ENCODE measurements at places on chromosomes 7 and 10.
A peak's percentile ranks its signal among the peaks of the same experiment; 100 is the strongest.

- H3K4me3 ChIP-seq = no peak overlapping the region
- no peak overlapping the region for H3K27ac ChIP-seq
- no peak for DNase-seq
- H3K27me3 ChIP-seq = no peaks in the 10 kb centered on the region
Observed at GRCh38 chr7:79997345-79997744, 137.3 kb upstream of the GNAI1 start.

- peaks cover 5% of the 10 kb centered on the region for H3K4me1 ChIP-seq
- H3K36me3 ChIP-seq = no peaks in the 10 kb centered on the region
- H3K4me3 ChIP-seq = peak overlapping the region; percentile 80
- peak overlapping the region; percentile 97 for H3K27ac ChIP-seq
Observed at GRCh38 chr7:106283501-106283830, 1.3 kb downstream of the NAMPT start.

- H3K4me3 ChIP-seq = no peak overlapping the region
- DNase-seq = no peak
- H3K36me3 ChIP-seq = no peaks in the 10 kb centered on the region
- peak overlapping the region; percentile 21 for H3K27ac ChIP-seq
- no peaks in the 10 kb centered on the region for H3K27me3 ChIP-seq
Observed at GRCh38 chr7:137981668-137982067, 20.2 kb downstream of the CREB3L2 start.

GRCh38 chr7:115574681-115575291 is 455.8 kb downstream of the TFEC start:
- H3K4me1 ChIP-seq = no peaks in the 10 kb centered on the region
- no peak overlapping the region for H3K4me3 ChIP-seq
- H3K27me3 ChIP-seq = no peaks in the 10 kb centered on the region
- no peaks in the 10 kb centered on the region for H3K36me3 ChIP-seq
- no peak overlapping the region for H3K27ac ChIP-seq
- no peak for DNase-seq

DNA sequence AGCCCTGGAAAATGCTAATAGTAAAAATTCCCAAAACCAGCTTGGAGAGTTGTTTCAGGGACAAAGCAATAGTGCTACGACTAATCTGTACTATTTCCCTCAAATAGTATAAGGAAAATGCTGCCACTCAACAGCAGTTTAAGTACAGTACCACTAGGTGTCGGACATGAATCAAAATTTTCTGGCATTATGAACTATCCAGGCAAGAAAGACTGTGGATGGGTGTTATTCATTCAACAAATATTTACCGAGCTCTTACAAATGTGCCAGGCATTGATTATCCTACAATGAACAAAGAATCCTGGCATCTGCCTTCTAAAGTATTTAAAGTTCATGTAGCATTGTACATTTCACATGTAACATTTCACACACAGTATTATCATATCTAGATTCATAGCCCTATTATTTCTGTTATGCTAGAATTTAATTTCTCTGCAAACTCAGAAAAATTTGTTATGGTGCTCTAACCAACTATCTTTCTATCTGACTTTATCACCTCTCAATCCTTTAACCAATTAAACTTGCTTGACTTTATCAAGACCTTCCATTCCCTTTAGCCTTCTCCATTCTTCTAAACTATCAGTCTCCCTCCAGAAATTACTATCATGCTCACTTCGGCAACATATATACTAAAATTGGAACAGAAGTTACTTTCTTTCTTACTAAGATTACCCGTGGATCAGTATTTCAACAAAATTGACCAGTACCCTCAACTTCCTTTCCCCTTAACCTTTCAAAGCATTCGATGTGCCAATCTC is 80.6 kb downstream of the ARHGAP21 start:
- no peaks in the 10 kb centered on the region for H3K27me3 ChIP-seq
- peaks cover 2% of the 10 kb centered on the region for H3K4me1 ChIP-seq
- no peak overlapping the region for H3K4me3 ChIP-seq

DNA sequence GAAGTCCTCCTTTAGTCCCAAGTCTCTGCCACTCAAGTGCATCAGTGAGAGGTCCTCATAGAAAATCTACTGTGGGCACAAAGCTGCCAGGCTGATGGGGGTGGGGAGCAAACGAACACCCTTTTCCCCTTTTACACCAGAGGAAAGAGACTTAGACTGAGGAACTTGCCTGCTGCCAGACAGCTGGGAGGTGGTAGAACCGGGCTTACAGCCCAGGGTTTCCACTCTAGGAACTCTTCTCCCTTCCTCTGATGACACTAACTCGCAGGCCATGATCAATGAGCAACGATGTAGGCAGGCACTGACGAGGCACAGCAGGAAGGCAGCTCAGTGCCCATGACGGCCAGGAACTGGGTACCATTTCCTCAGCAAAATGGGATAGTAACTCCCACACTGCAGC is 11.0 kb upstream of the SH2D4B start:
- no peaks in the 10 kb centered on the region for H3K4me1 ChIP-seq
- no peak overlapping the region for H3K4me3 ChIP-seq
- DNase-seq = no peak

GRCh38 chr7:46468753-46469356 is 547.8 kb upstream of the IGFBP3 start:
- DNase-seq = no peak
- H3K27ac ChIP-seq = no peak overlapping the region
- no peaks in the 10 kb centered on the region for H3K4me1 ChIP-seq
- H3K36me3 ChIP-seq = no peaks in the 10 kb centered on the region

DNA sequence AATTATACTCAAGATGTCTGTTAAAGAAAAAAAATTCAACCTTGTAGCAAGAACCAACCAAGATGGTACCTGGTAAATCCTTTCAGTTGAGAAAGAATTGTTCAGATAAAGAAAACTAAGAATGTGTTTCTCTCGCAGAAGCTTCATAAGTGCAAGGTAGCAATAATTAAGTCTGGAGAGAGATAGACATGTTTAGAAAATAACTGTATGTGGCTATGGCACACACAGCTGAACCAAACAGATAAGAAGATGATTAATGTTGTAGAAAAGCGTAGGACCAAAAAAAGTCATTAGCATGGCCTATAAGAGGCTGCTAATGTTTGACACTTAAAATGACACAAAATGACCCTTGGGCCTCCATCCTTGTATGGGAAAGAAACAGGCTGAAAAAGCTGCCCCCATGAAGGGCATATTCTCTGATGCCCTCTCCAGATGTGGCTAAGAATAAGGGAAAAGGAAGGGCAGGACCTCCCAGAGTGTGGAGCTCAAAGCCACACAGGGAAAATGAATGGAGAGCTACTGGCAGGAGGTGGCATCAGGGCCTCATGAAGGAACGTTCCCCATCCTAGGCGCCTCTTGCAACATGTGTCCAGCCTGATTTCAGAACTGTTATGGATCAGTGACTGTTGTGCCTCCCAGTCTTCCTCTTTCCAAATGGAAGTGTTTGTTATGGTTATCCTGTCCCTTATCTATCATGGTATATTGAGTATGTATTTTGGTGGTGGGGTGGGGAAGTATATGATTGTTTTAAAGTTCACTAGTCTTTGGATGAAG is 30.7 kb downstream of the TLL2 start:
- H3K4me3 ChIP-seq = no peak overlapping the region
- no peak for DNase-seq
- no peaks in the 10 kb centered on the region for H3K27me3 ChIP-seq
- no peaks in the 10 kb centered on the region for H3K4me1 ChIP-seq
- no peaks in the 10 kb centered on the region for H3K36me3 ChIP-seq
- no peak overlapping the region for H3K27ac ChIP-seq

DNA sequence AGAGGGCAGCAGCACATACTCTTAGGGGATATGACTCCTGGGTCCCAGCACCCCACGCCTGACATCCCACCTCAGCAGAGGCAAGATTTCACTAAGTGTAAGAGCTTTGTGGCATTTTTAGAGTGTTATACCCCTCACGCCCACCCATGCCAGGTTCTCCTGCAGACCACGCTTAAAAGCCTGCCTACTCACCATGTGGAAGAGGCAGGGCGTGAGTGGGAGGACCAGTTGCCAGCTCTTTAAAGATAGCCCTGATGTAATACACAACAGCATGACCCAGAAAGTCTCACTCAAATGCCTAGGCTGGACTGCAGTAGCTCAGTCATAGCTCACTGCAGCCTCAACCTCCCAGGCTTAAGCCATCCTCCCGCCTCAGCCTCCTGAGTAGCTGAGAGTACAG is 44.4 kb upstream of the CELF2 start:
- H3K27me3 ChIP-seq = no peaks in the 10 kb centered on the region
- DNase-seq = no peak
- no peak overlapping the region for H3K4me3 ChIP-seq
- H3K36me3 ChIP-seq = no peaks in the 10 kb centered on the region

- H3K4me1 ChIP-seq = no peaks in the 10 kb centered on the region
- H3K4me3 ChIP-seq = no peak overlapping the region
- DNase-seq = no peak
- H3K27ac ChIP-seq = no peak overlapping the region
- no peaks in the 10 kb centered on the region for H3K36me3 ChIP-seq
- H3K27me3 ChIP-seq = no peaks in the 10 kb centered on the region
Observed at GRCh38 chr7:80623503-80624252, 14.8 kb upstream of the CD36 start.

DNA sequence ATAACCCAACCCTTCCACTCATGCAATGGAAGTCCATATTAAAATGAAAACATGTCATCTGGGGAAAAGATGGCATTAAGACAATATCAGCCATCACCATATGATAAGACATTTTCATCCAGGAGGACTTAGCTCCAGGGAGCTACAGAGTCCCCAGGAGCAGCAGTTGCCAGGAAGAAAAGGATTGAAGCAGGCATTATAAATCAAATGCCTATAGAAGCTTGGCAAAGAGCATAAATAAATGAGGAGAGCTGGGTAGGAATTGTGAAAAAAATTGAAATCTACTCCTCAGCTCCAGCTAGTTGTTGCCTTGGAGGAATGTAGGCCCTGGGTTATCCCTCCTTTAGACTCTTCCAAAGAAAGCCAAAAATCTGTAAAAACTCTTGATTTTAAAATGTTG is 42.5 kb downstream of the FAM13C start:
- H3K27ac ChIP-seq = no peak overlapping the region
- no peak for DNase-seq
- H3K4me3 ChIP-seq = no peak overlapping the region
- peaks cover 26% of the 10 kb centered on the region for H3K4me1 ChIP-seq

GRCh38 chr7:130395421-130395820 is 15.1 kb downstream of the CPA1 start:
- H3K27ac ChIP-seq = no peak overlapping the region
- DNase-seq = no peak
- H3K4me3 ChIP-seq = no peak overlapping the region

GRCh38 chr7:1677206-1678080 is 7.4 kb downstream of the ELFN1 start:
- H3K4me1 ChIP-seq = no peaks in the 10 kb centered on the region
- no peak overlapping the region for H3K4me3 ChIP-seq
- H3K27ac ChIP-seq = no peak overlapping the region

GRCh38 chr10:5434017-5434753 is 21.8 kb downstream of the NET1 start:
- H3K4me1 ChIP-seq = no peaks in the 10 kb centered on the region
- H3K36me3 ChIP-seq = no peaks in the 10 kb centered on the region
- no peak for DNase-seq
- no peak overlapping the region for H3K27ac ChIP-seq
- no peaks in the 10 kb centered on the region for H3K27me3 ChIP-seq

DNA sequence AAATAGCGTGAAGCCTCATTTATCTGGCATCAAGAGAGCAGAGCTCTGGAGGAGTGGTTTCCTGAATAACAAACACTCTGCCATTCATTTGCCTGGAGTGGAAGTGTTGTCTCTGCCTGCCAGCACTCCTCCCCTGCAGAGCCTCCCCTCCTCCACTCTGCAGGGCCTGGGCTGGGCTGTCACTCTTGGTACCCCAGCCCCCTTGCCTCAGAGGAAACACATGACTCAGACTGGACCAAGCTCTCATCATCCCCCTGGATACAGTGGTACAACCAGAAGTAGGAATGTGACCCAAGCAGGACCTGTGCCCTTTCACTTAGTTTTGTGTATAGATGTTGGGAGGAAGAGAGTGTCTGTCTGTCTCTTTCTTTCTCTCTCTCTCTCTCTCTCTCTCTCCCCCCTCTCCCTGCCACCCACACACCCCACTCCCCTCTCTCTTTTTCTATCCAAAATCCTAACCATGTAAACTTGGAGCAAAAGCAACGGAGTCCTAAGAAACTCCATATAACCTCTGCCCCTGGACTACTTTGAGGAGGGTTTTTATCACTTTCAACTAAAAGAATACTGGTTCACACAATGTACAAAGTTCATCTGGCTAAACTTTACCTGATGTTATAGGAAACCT is 43.9 kb downstream of the DOCK4 start:
- no peaks in the 10 kb centered on the region for H3K27me3 ChIP-seq
- H3K27ac ChIP-seq = no peak overlapping the region

GRCh38 chr10:1160561-1161314 is 104.6 kb downstream of the WDR37 start:
- H3K4me3 ChIP-seq = no peak overlapping the region
- H3K27me3 ChIP-seq = no peaks in the 10 kb centered on the region
- H3K27ac ChIP-seq = no peak overlapping the region
- H3K36me3 ChIP-seq = no peaks in the 10 kb centered on the region

DNA sequence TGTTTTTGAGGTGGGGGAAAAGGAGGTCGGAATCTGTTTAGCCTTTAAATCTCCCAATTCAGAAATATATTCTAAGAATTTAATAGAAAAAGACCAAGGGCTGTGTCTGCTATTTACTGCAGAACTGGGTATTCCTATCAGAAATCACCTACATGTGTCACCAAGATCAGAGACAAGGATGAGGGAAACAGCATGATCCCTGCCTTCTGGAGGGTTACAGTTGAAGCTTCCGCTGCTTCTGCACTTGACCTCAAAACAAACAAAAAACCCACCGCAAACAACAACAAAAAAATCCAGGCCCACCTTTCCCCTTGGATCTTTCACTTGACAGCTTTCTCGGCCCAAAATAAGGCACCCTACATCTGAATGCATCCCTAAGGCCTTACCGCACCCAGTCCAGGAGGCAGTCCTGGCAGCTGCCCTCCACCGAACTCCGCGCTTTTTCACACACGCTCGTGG is 750 bp upstream of the CDK14 start:
- no peaks in the 10 kb centered on the region for H3K36me3 ChIP-seq
- DNase-seq = no peak
- peak overlapping the region; percentile 69 for H3K27ac ChIP-seq
- peaks cover 2% of the 10 kb centered on the region for H3K4me1 ChIP-seq

GRCh38 chr10:593016-593415 is 96.5 kb downstream of the DIP2C start:
- no peak overlapping the region for H3K4me3 ChIP-seq
- H3K4me1 ChIP-seq = peaks cover 8% of the 10 kb centered on the region
- no peak for DNase-seq
- no peaks in the 10 kb centered on the region for H3K27me3 ChIP-seq
- no peak overlapping the region for H3K27ac ChIP-seq

GRCh38 chr10:70551466-70551865 is 51.1 kb downstream of the PRF1 start:
- no peak overlapping the region for H3K4me3 ChIP-seq
- no peaks in the 10 kb centered on the region for H3K36me3 ChIP-seq
- no peak overlapping the region for H3K27ac ChIP-seq
- no peaks in the 10 kb centered on the region for H3K27me3 ChIP-seq
- peaks cover 3% of the 10 kb centered on the region for H3K4me1 ChIP-seq

DNA sequence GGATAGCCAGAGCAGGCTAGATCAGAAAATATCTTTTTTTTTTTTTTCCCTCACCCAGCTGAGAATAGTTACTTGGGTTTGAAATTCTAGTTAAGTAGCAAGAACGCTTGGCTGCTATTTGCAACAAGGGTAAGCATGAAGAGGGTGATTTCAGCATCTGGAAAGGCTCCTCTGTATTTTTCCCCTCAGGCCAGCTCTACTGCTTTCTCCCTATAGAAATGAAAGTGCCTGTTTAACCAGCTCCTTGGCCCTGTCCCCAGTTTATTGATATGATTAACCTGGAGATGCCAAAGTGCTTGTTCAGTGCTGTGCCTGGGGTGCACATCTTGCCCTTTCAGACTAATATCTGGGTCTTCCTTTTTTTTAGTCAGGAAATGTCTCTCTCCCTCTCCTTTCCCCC is 37.1 kb downstream of the AP3M1 start:
- H3K27me3 ChIP-seq = no peaks in the 10 kb centered on the region
- no peak overlapping the region for H3K27ac ChIP-seq
- H3K36me3 ChIP-seq = no peaks in the 10 kb centered on the region
